Aorta (tissue), 5 donors: ENCODE measurements at places on chromosomes 2 and 18. TPM values are rescaled to one million over a fixed set of nuclear protein-coding genes. Genes with fewer than 3 reads are reported as not detected.

DNA sequence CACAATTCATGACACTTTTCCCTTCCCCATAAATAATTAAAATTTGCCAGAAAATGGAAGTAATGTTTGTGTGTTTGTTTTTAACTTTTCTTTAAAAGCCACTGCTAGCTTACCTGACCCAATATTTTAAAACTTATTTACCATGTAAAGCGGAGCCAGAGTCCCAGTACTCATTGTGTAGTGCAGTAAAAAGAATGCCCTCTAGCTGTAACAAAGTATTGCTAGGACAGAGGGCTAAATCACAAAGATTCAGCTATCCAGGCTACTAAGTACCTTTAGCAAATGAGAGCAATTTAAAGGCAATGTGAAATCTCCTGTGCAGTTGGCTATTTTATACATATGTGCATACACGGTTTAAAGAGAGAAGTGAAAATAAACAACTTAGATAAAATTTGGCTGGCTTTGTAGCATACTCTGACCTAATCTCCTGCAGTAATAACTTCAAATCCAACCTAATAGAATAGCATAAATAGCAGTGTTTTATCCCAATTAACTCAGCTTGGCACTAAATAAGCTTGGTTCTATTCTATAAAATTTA lies 997.4 kb upstream of the PIK3C3 start:
- no peaks in the 10 kb centered on the region for H3K27me3 ChIP-seq
- no peak for DNase-seq
- no peaks in the 10 kb centered on the region for H3K4me1 ChIP-seq
- H3K27ac ChIP-seq = no peak overlapping the region
- no peak overlapping the region for H3K4me3 ChIP-seq
- H3K36me3 ChIP-seq = no peaks in the 10 kb centered on the region

DNA sequence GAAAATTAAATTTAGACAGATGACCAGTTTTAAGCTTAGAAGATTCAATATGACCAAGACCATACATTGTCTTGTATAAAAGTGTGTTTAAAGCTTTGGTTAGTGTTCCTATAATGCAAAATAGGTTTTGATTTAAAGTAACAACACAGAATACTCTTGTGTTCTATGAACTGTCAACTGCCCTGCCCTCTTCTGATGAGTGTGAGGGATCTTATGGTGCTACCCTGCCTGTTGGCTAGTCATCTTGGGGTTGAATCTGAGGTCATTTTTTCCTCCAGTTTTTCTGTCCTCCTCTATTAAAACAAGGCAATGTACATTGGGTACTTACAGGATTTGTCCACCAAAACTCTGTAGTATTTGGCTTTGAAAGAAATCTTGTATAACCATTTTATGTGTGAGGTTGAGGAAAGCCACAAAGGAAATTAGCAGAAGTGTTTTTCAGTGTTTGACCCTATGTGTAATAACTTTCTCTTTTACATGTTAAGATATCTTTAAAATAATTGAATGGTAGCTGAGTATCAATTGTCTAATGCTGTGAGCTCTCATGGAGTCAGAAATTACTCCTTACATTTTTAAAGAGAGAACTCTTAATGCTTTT lies 129.1 kb downstream of the SPTBN1 start:
- no peaks in the 10 kb centered on the region for H3K4me1 ChIP-seq
- no peak for DNase-seq
- H3K4me3 ChIP-seq = no peak overlapping the region
- H3K27me3 ChIP-seq = no peaks in the 10 kb centered on the region
- H3K36me3 ChIP-seq = no peaks in the 10 kb centered on the region

- H3K4me1 ChIP-seq = no peaks in the 10 kb centered on the region
- no peak overlapping the region for H3K27ac ChIP-seq
- no peak for DNase-seq
- no peaks in the 10 kb centered on the region for H3K27me3 ChIP-seq
- no peak overlapping the region for H3K4me3 ChIP-seq
Observed at GRCh38 chr2:51990684-51991083, 958.8 kb upstream of the NRXN1 start.

The CYP27C1 gene
- 0.16 TPM for total RNA-seq

DNA sequence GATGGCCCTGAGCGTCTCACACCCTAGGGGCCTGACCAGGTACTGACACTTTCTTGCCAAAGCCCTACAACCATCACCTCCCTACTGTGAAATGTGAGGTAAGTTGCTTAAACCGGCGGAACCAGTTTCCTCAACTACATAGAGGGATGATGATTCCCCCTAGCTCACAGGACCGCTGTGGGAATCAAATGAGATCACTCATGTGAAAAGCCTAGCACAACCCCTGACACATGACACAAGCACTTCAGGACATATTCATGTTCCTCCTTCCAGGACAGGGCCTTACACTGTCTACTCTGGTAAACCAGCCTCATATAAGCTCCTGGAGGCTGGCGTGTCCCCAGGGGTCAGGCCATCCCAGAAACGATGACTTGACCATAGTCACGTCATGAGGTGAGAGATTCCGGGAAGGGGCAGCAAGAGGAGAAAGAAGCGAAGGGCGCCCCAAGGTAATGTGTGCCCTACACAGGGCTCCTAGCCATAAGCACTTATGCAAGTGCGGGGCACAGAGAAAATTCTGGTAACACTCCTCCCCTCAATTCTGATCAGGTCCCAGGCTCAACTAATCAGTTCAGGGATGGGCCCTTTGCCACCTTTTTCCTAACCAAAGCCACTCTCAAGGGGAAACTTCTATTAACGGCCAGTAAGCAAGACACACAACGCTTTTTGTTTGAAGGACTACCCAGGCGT lies 49.5 kb downstream of the C2orf42 start:
- peak overlapping the region; percentile 0 for H3K4me3 ChIP-seq
- DNase-seq = peak; percentile 72
- H3K27me3 ChIP-seq = no peaks in the 10 kb centered on the region
- no peaks in the 10 kb centered on the region for H3K36me3 ChIP-seq
- H3K4me1 ChIP-seq = no peaks in the 10 kb centered on the region
- peak overlapping the region; percentile 10 for H3K27ac ChIP-seq

- H3K27me3 ChIP-seq = no peaks in the 10 kb centered on the region
- no peak overlapping the region for H3K4me3 ChIP-seq
- no peaks in the 10 kb centered on the region for H3K4me1 ChIP-seq
Observed at GRCh38 chr2:135009339-135009738, 37.9 kb downstream of the MAP3K19 start.

DNA sequence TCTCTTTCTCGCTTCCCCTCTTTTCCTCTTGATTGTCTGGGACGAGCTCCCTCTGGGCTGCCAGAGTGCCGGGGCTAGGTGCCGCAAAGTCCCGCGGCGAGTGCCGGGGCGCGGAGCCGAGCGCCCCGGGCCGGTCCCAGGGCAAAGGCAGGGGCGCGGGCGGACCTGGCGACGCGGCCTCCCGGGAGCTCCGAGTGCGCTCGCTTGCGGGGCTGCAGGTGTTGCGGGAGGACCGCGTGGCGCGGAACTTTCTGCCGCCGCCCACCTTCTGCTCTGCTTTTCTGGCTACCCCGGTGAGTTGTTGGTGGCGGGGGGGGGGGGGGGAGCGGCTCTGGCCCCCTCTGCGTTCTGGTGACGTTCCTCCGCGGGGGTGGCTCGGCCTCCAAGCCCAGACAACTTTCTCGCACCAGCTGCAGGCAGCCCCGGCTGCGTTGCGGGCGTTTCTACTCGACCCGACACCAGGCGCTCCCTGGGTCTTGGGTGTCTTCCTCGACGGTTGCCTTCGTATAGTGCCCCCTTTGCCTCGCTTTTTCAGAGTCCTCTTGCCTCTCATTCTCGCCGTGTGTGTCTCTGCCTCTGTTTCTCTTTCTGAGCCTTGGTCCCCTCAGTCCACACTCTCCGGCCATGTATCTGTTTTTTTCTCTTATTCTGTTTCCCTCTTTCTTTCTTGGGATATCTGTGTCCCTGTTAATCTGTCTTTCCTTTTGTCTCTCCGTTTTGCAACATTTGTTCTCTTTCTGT lies 759 bp downstream of the GALNT13 start:
- DNase-seq = no peak
- no peak overlapping the region for H3K27ac ChIP-seq
- H3K4me1 ChIP-seq = no peaks in the 10 kb centered on the region
- H3K27me3 ChIP-seq = no peaks in the 10 kb centered on the region
- no peak overlapping the region for H3K4me3 ChIP-seq

GRCh38 chr2:165839610-165840009 lies 45.6 kb upstream of the GALNT3 start:
- H3K4me3 ChIP-seq = no peak overlapping the region
- H3K4me1 ChIP-seq = peaks cover 5% of the 10 kb centered on the region
- no peak overlapping the region for H3K27ac ChIP-seq
- no peaks in the 10 kb centered on the region for H3K36me3 ChIP-seq
- no peaks in the 10 kb centered on the region for H3K27me3 ChIP-seq
- DNase-seq = no peak

The IFIH1 gene
- 22.1 TPM for total RNA-seq
